Glomerular endothelial cell (primary cell): ENCODE measurements at places on chromosomes 16 and 17. TPM values are rescaled to one million over a fixed set of nuclear protein-coding genes. Genes with fewer than 3 reads are reported as not detected.

Gene TVP23C
- 20.2 and 24.2 TPM in 2 replicates for total RNA-seq

Gene G6PC1
- not detected in 2 replicates for total RNA-seq

Gene STAC2
- total RNA-seq: not detected in 2 replicates

Gene BRICD5
- 3.5 and 3.7 TPM in 2 replicates for total RNA-seq

Gene KLHL10
- not detected in 2 replicates for total RNA-seq

Gene CACNG1
- not detected in 2 replicates for total RNA-seq

Gene CACNA1G
- not detected in 2 replicates for total RNA-seq

Gene HASPIN
- total RNA-seq: 3.2 and 6.3 TPM in 2 replicates

Gene BICDL2
- total RNA-seq: not detected in 2 replicates

Gene KRT31
- total RNA-seq: not detected in 2 replicates

Gene KRTAP9-1
- not detected in 2 replicates for total RNA-seq

Gene OTOP3
- not detected in 2 replicates for total RNA-seq

Gene SHCBP1
- total RNA-seq: 2.6 and 6.5 TPM in 2 replicates
